ENCODE measurements at places on chromosomes 7 and 10.

DNA sequence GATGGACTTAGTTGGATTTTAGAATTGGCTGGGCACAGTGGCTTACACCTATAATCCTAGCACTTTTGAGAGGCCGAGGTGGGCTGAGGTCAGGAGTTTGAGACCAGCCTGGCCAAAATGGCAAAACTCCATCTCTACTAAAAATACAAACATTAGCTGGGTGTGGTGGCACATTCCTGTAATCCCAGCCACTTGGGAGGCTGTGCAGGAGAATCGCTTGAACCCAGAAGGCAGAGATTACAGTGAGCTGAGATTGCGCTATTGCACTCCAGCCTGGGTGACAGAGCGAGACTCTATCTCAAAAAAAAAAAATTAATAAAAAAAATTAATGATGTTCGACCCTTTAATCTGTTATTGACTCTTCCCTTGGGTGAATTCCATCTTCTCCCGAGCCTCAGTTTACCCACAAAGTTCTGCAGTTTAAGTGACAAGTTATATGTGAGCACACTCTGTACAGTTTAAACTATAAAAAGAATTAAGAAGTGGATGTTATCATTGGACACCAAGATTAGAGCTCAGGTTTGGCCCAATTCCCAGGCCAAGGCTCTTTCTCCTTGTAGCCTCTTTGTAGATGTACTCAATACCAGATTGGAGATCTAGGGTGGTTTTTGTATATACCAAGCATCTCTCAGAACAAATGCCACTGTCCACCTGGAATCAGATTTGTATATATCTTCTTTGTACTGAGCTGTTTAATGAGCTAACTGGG is 15.0 kb downstream of the KAT6B start:
- DNase-seq = no peak

DNA sequence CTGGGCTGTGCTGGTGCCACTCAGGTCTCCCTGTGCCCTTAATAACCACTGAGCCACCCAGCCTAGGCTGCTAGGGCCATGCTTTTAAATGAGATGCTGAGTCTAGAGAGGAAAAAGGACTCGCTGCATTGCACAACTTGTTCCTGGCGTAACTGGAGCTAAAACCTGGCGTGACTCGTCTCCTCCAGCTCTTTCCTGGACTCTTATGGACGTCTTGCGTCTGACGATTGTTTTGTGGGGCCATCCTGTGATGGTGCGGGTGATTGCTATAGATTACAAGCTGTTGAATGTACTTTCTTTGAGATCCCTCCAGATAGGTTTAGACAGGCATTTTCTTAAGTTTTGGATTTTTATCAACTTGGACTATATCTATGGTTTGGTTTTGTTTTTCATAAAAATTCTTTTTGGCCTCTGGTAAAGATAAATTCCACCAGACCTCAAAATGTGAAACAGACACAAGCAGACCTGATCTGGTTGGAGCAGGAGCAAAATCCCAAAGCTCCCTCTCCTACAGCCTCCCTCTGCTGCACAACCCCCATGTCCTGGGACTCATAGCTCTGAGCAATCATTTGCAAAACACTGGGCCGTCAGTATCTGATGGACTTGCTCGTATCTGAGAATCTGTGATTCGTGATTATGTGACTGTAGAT is 230.3 kb downstream of the ARHGAP12 start:
- peak; percentile 95 for DNase-seq

- no peak for DNase-seq
Measured at GRCh38 chr10:88733215-88733614, 26.6 kb upstream of the LIPN start.

DNA sequence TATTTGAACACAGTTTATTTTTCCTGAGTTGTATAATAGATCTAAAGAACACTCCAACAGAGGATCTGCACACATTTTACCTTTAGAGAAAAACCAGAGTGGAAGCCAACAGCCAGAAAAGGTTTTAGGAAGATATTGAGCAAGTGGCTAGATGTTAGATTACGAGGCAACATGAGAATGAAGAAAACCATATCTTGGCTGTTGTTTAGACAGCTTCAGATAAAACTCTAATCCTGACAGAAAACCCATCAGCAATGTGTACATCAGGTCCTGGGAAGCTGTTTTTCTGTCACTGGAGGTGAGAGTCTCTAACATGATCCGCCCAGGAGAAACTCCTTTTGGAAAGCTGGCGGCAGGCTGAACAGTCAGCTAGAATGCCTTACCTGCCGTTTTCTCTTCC is 159.5 kb downstream of the SPAG6 start:
- no peak for DNase-seq

GRCh38 chr7:127770885-127771284 is 118.9 kb downstream of the SND1 start:
- peak; percentile 66 for DNase-seq

DNA sequence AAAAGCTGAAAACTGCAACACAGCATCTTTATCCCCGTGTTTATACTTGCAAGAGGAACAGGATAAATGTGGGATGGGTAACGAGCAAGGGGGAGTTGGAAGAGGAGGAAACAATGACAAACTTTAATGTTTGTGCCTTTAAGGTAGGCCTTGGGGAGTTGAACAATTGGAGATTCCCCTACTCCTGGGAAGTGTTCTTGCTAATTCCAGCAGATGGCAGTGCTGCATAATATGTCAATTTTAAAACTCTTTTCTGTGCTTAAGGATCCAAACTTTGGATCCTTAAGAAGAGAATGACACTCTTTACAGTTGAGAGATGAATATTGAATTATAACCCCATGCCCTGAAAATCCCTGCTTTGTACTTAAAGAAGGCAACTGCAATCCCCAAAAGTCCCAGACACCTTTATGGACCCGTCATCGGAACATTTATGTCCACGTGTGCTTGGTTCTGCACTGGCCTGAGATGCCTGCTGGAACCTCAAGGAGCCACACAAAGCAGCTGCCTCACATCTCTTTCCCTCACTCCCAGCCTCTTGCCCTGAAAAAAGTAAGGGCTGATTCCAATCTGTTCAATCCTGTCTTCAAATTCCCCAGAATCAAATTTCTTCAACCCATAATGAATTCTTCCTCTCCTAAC is 12.0 kb downstream of the IFIT5 start:
- peak; percentile 69 for DNase-seq

Measured in fibroblast of upper back skin (primary cell).